T-cell (primary cell): ENCODE measurements at places on chromosomes 11 and 22.
A peak's percentile ranks its signal among the peaks of the same experiment; 100 is the strongest.

- H3K4me1 ChIP-seq: peaks cover 28% of the 10 kb centered on the region
- no peaks in the 10 kb centered on the region for H3K36me3 ChIP-seq
- H3K4me3 ChIP-seq: no peak within 1 kb of the TSS
- peaks cover 63% of the 10 kb centered on the region for H3K27me3 ChIP-seq
Observed at GRCh38 chr11:369336-370018, at the start of gene B4GALNT4. B4GALNT4 (plus strand) TSS chr11:369499; CDS start chr11:369804, 305 bp downstream.

GRCh38 chr22:49933236-49934159 lies 15.1 kb downstream of the CRELD2 start:
- DNase-seq: no peak
- peak overlapping the region; percentile 91 for H3K27ac ChIP-seq
- H3K4me3 ChIP-seq: no peak overlapping the region
- H3K36me3 ChIP-seq: no peaks in the 10 kb centered on the region
- no peaks in the 10 kb centered on the region for H3K27me3 ChIP-seq
- peaks cover 25% of the 10 kb centered on the region for H3K4me1 ChIP-seq

DNA sequence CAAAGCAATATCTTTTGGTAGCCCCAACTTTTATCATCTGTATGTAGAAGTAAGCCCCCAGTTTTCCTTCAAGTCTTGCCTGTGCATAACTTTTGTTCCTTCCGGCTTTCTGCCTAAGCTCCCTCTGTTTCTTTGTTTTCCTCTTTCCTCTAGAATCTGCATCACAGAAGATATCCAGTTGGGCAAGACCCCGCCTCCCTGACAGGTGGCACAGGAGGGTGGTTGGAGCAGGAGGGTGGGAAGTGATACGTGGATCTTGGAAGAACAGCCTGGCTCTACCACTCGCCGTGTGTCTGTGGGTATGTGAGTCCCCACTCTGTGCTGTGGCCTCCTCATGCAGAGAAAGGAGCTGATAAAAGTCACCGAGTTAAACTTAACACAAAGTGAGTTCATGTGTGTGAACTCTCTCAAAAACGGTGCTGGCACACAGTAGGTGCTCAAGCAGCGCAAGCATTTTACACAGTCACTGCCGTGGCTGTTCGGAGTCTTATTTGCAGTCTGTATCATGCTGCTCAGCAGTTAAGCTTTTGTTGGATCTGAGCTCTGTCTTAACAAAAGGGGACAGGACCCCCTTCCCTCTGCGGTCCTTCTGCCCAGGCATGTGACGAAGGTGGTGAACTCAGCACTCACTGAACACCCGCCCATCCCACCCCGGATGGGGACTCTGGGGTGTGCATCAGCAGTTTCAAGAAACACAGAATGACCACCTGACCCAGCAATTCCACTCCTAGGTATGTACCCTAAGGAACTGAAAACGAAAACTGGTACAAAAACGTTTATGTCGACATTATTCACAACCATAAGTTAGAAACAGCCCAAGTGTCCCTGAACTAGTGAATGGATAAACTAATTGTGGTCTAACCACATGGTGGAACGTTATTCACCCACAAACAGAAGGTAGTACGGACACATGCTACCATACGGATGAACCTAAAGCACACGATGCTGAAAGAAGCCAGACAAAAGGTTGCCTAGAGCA lies 249.1 kb downstream of the CTTN start:
- no peak overlapping the region for H3K4me3 ChIP-seq
- no peak overlapping the region for H3K27ac ChIP-seq
- H3K4me1 ChIP-seq: no peaks in the 10 kb centered on the region
- DNase-seq: no peak
- no peaks in the 10 kb centered on the region for H3K36me3 ChIP-seq

DNA sequence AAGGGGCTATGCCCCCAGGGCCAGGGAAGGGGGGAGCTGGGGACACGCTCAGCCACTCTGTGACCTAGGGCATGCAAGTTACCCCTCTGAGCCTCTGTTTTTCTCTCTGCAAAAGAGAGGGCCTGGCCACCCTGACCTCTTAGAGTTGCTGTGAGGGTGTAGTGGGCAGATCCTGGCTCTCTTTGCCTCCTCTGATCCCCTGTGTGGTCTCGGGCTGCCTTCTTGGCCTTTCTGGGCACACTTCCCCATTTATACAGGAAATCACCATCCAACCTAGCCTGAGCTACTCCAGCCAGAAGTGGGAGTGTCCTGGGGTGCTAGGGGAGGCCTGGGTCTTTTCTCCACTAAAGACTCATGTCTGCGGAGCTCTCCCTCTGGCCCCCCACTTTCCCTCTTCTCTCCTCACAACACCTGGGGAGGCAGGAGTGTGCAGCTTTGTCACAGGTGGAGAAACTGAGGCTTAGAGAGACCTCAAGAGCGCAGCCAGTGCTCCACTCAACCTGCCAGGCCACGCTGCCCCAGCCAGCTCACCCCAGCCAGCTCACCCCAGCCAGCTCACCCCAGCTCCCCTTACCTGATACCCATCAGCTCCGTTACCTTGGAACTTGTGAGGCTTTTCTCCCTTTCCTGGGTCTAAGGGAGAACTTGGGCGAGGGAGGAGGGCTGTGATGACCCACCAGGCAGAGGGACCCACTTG lies 1.4 kb downstream of the AIFM3 start:
- H3K4me1 ChIP-seq: peaks cover 18% of the 10 kb centered on the region
- H3K36me3 ChIP-seq: no peaks in the 10 kb centered on the region
- H3K27ac ChIP-seq: no peak overlapping the region
- H3K4me3 ChIP-seq: no peak overlapping the region
- DNase-seq: no peak
- H3K27me3 ChIP-seq: peaks cover 2% of the 10 kb centered on the region

DNA sequence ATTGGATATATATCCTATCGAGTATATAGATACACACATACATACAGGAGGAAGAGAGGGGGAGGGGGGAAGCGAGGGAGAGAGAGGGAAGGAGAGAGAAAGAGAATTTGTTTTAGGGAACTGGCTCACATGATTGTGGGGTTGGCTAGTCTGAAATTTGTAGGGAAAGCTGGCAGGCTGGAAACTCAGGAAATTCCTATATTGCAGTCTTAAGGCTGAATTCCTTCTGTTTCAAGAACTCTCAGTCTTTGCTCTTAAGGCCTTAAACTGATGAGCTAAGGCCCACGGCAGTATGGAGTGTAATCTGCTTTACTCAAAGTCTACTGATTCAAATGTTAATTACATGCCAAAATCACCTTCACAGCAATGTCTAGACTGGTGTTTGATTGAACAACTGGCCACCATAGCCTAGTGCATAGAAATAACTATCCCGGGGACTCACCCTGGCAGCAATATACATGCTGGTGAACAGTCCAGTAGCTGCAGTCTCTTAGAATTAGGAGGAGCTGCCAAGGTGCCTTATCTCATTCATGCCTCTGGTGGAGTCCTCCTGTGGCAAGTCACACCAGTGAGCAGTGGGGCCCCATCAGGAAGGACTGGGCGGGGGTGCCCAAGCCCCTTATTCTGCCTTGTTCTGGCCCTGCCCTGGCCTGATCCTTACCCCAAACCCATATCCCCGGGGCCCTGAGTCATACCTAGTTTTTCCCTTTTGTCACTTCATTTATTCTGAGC lies 59.7 kb upstream of the AMPD3 start:
- DNase-seq: no peak
- no peak overlapping the region for H3K27ac ChIP-seq
- H3K4me1 ChIP-seq: no peaks in the 10 kb centered on the region
- H3K27me3 ChIP-seq: peaks cover 21% of the 10 kb centered on the region
- H3K36me3 ChIP-seq: no peaks in the 10 kb centered on the region

GRCh38 chr11:119578521-119579191 lies 150.3 kb downstream of the NECTIN1 start:
- peaks cover 32% of the 10 kb centered on the region for H3K27me3 ChIP-seq
- H3K27ac ChIP-seq: no peak overlapping the region
- H3K36me3 ChIP-seq: no peaks in the 10 kb centered on the region

GRCh38 chr22:39136317-39136716 lies 16.2 kb downstream of the CBX7 start:
- no peak overlapping the region for H3K4me3 ChIP-seq
- no peak overlapping the region for H3K27ac ChIP-seq
- DNase-seq: no peak
- H3K36me3 ChIP-seq: peaks cover 12% of the 10 kb centered on the region

DNA sequence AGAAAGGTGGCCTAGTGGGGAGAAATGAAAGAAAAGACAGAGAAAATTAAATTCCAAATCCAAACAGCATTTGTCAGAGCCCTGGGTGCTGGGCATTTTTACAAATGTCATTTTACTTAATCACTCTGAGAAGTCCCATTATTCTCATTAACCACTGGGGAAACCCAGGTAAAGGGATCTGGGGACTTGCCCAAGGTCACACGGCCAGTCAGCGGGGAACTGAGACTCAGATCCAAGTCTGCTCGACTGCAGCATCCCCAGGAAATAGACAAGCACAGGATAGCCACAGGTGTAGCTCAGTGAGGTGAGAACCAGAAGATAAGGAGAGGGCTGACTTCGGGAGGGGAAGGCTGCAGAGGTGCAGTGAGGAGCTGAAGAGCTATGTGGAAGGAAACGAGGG lies 7.9 kb downstream of the NRXN2 start:
- H3K4me1 ChIP-seq: peaks cover 22% of the 10 kb centered on the region
- no peaks in the 10 kb centered on the region for H3K36me3 ChIP-seq
- no peak overlapping the region for H3K4me3 ChIP-seq
- no peak overlapping the region for H3K27ac ChIP-seq

- H3K36me3 ChIP-seq: no peaks in the 10 kb centered on the region
- no peak for DNase-seq
- H3K4me3 ChIP-seq: no peak overlapping the region
Observed at GRCh38 chr11:14852571-14853177, 39.4 kb downstream of the CYP2R1 start.

DNA sequence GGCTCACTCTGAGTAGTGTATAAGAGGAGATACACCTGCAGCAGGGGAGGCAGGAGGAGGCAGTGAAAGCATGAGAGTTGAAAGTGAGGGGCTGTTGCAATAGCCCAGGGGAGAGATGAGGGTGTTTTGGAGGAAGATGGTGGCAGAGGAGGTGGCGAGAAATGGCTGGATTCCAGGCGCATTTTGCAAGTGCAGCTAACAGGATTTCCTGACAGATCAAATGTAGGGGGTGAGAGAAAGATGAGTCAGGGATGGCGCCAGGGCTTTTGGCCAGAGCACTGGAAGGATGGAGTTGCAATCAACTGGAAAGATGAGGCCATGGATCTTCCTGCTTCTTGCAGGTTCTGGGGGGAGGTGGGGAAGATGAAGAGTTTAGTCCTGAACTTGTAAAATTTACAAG lies 16.8 kb upstream of the TSPAN18 start:
- no peak overlapping the region for H3K27ac ChIP-seq
- no peak overlapping the region for H3K4me3 ChIP-seq
- DNase-seq: no peak
- no peaks in the 10 kb centered on the region for H3K36me3 ChIP-seq
